Uterine smooth muscle cell (primary cell): ENCODE measurements at places on chromosomes 2 and 18. TPM values are rescaled to one million over a fixed set of nuclear protein-coding genes. Genes with fewer than 3 reads are reported as not detected.

The GCG gene
- not detected in 2 replicates for total RNA-seq

The MBD2 gene
- 28.1 and 29.7 TPM in 2 replicates for total RNA-seq

The RAX gene
- total RNA-seq = not detected in 2 replicates

The OSBPL1A gene
- total RNA-seq = 47.5 and 67.2 TPM in 2 replicates

The OTOF gene
- total RNA-seq = under 0.01 and 0.66 TPM in 2 replicates

The LRRC30 gene
- not detected in 2 replicates for total RNA-seq

The MAB21L4 gene
- under 0.01 TPM in 1 of 2 replicates, not detected in the other for total RNA-seq

The INPP4A gene
- total RNA-seq = 33.1 and 34.3 TPM in 2 replicates

The NPHP1 gene
- total RNA-seq = 5.4 and 5.6 TPM in 2 replicates

The VIT gene
- total RNA-seq = 0.37 and 1.5 TPM in 2 replicates

The CYRIA gene
- total RNA-seq = 8.7 and 18.1 TPM in 2 replicates

The PAX3 gene
- total RNA-seq = under 0.01 and 0.25 TPM in 2 replicates
